ENCODE measurements at places on chromosomes 3 and 15.

- DNase-seq, result no peak
Measured at GRCh38 chr15:27796405-27797320, 302.5 kb downstream of the OCA2 start.

DNA sequence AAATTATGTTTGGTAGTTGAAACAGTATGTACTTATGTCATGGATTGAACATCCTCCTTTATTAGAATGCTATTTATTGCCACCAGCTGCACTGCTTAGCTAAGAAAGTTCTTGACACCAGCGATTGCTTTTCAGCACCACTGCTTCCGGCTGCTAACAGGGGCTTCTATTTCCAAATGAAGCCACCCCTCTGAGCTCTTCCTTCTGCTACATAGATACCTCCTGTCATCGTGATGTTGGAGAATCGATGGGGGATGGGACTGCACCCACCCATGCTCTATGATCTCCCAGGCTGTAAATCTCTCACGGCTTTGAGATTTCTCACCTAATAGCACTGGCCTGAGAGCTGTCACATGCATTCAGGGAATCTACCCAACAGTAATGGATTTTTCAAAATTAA, 259.2 kb downstream of the MEIS2 start:
- DNase-seq, result no peak

DNA sequence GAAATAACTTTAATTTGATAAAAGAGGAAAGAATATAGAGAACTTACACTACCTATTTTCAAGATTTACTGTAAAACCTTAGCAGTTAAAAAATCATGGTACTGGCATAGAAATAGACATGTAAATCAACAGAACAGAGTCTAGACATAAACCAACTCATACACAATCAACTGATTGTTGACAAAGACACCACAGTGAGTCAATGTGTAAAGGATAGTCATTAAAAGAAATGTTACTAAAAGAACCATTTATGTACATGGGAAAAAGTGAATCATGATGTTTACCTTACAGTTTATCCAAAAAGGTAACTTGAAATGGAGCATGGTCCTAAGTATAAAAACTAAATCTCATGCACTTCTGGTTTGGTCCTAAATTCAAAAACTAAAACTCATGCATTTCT, 847.4 kb downstream of the IGSF11 start:
- no peak for DNase-seq

GRCh38 chr3:171320750-171321558, 139.3 kb downstream of the TNIK start:
- DNase-seq, result no peak

DNA sequence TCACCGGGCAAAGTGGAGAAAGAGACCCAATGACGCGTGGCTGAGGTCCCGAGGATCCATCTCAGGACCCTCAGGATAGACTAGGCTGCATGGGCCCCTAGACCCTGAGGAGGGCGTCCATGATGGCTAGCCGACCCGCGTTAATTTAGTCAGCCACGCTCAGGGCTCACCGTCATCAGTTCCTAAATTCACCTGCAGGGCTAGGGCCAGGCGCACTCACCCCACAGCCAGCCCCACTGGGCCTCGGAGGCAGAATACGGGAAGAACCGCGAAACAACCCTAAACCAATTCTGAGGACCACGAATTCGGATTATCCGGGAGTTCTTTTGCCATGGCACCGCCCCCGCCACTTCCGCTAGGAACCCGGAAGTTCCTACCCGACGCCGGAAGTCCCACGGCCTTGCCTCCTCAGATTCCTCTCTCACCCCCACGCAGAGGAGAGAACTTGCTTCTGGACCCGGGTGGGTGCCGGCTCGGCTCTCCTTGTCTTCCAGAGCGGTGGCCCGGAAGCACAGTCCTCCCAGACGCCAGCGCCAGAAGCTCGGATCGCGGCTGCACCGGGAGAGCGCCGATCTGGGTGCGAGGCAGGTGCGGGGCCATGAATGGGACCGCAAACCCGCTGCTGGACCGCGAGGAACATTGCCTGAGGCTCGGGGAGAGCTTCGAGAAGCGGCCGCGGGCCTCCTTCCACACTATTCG, at the start of the genes EAF1 and METTL6:
TSS of gene EAF1 (plus strand) at position 417 of the 699 bp plus-strand sequence. CDS start at position 599, 182 bp downstream.
TSS of gene METTL6 (minus strand) at position 363 of the 699 bp plus-strand sequence. CDS start 1,033 bp downstream, outside the sequence.
- DNase-seq, result peak; percentile 79

DNA sequence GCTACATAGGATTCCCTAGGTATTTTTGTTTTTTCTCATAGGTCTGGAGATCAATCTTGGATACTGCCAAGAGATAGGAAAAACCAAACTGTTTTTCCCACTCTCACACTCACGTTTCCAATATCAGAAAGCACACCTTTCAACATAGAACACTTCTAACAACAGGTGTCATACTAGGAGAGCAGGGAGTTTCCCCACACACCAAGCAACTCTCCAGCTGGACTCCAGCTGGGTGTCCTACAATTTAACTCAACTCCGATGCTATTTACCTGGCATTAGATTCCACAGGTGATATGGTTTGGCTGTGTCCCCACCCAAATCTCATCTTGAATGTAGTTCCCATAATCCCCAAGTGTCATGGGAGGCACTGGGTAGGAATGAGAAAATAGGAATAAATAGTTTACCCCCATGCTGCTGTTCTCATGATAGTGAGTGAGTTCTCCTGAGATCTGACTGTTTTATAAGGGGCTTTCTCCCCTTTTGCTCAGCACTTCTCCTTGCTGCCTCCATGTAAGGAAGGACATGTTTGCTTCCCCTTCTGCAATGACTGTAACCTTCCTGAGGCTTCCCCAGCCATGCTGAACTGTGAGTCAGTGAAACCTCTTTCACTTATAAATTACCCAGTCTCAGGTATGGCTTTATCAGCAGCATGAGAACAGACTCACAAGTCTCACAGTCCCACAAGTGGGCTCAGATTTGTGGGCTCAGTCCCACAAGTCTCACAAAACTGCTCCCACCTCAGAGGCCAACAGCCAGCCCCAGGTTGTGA, 354.5 kb upstream of the THBS1 start:
- DNase-seq, result no peak

DNA sequence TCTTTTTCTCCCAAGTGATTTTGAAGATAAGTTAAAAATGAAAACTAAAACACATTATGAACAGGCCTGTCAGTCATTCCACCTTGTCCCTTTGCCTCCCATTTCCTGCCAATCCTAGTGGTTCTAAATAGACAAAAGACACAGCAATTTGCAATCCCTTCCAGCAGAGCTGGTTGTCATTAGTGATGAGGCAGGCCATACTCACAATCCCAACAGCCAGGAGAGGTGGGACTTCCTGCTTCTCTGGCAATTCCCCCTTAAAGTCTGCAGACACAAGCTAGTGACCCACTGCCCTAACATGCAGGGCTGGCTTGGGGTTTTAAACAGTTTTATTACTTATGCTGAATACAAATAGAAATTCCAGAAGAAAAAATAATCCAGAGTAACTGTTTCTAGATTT, 38.4 kb upstream of the RBP1 start:
- DNase-seq, result no peak

- no peak for DNase-seq
Measured at GRCh38 chr15:27686369-27686768, 412.7 kb downstream of the OCA2 start.

DNA sequence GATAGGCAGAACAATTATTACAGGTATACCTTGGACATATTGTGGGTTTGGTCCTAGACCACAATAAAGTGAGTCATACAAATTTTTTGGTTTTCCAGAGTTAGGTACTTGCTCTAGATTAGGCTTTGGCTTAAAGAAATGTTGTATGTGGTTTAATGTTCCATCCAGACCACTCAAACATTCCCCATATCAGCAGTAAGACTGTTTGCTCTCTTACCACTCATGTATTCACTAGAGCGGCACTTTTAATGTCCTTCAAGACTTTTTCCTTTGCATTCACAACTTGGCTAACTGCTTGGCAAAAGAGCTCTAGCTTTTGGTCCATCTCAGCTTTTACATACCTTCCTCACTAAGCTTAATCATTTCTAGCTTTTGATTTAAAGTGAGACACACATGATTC, 250.5 kb upstream of the SETMAR start:
- no peak for DNase-seq

GRCh38 chr15:40115670-40116093, 7.0 kb upstream of the BMF start:
- peak; percentile 33 for DNase-seq

GRCh38 chr3:10946526-10946925, 46.0 kb upstream of the SLC6A1 start:
- no peak for DNase-seq

- no peak for DNase-seq
Measured at GRCh38 chr3:56188201-56188600, 280.1 kb downstream of the ERC2 start.

- DNase-seq, result no peak
Measured at GRCh38 chr15:26032162-26032846, 169.2 kb upstream of the ATP10A start.

DNA sequence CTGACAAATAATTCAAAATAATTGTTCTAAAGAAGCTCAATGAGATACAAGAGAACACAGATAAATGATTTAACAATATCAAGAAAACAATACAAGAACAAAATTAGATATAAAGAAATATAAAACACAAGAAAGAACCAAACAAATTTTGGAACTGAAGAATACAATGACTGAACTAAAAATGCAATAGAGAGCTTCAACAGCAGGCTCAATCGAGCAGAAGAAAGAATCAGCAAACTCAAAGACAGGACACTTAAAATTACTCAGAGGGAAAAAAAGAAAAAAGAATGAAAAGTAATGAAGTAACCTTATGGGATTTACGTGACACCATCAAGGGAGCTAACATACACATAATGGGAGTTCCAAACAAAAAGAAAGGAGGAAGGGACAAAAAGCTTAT, 32.1 kb downstream of the CCDC54 start:
- DNase-seq, result no peak

GRCh38 chr3:105466072-105466471, 99.4 kb downstream of the ALCAM start:
- no peak for DNase-seq

DNA sequence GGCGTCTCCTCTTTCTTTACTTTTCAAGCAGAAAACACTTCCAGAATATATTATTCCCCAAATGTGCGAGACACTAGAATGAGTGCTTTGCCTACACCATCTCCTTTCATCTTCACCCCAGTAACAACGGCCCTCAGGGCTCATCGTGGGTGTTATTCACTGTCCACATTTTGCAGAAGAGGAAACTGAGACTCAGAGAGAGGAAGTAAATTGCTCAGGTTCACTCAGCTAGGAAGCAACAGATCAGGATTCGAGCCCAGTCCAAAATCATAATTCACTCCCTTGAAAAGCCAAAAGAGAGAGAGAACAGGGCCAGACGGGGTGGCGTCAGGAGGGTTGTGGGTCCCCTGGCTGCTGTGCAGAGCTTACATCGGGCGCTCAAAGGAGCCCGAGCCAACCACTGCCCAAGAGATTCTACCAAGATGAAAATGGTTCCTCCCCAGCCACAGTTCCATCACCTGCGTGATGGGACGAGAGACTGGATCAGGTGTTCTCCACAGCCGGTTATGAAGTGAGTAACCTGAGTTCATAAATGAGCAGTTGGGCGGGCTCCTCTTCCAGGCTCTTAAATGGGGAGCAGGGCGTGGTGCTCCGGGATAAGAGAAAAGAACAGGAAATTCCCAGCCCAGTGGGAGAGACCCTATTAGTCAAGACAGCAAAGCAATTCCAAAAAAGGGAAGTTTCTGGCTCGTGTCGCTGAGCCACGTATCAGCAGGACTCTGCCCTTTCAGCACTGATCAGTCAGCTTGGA, 48.6 kb upstream of the FLNB start:
- no peak for DNase-seq

DNA sequence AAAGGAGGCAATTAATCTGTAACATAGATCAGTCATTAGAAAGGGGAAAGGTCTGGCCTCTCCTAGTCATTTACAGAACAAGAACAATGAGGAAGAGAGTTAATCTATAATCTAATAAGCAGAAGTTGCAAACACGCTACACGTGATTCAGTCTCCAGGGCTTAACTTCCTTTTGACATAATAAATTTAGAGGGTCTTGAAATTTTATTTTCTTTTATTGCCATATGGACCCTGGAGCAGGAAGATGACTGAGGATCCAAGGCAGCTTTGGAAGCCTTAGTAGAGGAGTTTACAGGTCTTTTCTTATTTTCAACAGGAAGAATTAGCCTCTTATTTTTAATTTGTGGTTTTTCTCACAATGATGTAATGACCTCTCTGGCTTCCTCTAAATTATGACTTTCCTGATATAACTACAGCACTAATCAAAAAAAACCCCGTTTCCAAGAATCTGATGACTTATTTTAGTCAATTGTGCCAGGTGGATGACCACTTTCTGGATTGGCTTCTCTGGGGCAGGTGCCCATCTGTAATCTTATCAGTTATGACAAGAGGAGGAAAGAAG, 32.2 kb downstream of the ADGRG7 start:
- no peak for DNase-seq

DNA sequence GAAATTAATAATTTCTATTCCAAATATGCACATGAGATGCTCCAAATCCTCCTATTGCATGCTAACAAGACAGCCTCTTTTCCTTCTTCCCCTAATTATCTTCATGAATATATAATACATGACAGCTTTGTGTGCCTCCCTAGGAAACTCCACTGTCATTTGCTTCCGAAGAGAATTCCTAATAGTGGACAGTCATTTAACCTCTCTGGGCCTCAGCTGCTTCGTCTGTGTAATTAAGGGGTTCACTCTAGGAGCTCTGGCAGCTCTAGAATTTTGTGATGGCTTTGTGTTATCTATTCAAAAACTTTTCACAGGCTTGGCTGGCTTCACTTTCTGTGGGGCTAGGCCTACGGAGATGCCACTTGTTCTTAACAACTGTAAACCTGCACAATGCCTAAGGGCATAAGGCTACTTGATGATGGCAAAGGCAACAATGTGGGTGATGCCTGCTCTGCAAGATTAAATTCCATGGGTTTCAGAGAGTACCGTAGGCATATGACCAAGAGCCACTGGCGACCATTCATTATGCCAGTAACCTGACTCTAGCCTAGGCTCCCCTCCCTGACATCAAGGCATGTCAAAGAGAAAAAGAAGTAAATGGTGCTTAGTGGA, 333.8 kb upstream of the UMPS start:
- no peak for DNase-seq

DNA sequence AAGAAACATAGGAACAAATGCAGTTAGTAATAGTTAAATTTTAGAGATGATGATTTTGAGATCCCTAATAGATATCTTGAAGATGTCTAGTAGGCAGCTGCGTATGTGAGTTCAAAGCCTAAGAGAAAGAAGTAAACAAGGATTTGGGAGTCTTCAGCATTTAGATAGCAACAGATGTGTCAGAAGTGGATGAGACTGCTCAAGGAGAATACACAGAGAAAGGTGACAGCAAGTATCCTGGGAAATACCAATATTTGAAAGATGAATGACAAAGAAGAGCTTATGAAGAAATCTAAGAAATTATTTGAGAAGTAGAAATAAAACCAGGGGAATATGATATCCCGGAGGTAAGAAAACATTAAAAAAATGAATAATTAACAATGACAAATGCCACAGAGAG, 130.9 kb downstream of the PCCB start:
- DNase-seq, result no peak

Data from tibial nerve (tissue), 4 donors.